ENCODE measurements at places on chromosomes 6 and 20. TPM values are rescaled to one million over a fixed set of nuclear protein-coding genes. Genes with fewer than 3 reads are reported as not detected.

GRCh38 chr6:121160276-121160675, 174.0 kb downstream of the TBC1D32 start:
- no peaks in the 10 kb centered on the region for H3K27me3 ChIP-seq
- no peak for DNase-seq
- no peak overlapping the region for H3K4me3 ChIP-seq
- no peaks in the 10 kb centered on the region for H3K4me1 ChIP-seq

GRCh38 chr20:62347445-62347844, 19.7 kb downstream of the LAMA5 start:
- H3K4me3 ChIP-seq, result no peak overlapping the region
- peaks cover 21% of the 10 kb centered on the region for H3K36me3 ChIP-seq
- no peaks in the 10 kb centered on the region for H3K4me1 ChIP-seq
- no peak for DNase-seq
- H3K27ac ChIP-seq, result no peak overlapping the region
- no peaks in the 10 kb centered on the region for H3K27me3 ChIP-seq

DNA sequence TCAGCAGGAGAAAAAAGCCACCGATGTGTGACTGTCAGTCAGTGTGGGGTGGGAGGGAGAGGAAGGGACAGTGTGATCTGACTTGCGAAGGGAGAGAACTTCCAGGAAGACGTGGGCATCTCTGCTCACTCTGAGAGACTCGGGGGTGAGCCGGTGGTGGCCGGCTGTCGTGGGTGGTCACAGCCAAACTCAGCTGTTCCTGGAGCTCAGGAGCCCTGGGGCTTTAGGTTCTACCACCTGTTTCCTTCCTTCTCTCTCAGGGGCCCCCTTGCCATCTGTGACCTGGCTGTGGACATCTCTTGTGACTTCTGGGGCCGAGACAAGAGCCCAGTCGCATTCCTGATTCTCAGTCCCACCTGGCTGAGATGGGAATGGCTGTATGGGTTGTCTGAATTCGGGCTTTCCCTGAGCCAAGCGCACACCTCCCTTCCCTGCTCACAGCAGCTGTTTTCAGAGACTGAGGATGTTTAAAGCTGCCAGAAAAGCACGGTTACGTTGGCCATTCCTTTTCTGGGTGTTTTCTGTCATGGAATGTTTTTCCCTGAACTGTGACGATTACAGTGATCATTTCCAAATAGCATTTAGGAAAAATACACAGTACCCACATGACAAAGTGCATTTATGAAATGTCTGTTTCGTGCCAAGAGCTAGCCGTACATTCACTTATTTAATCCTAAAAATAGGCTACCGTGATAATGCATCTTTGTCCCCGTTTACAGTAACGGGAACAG, 36.5 kb downstream of the SYNJ2 start:
- no peaks in the 10 kb centered on the region for H3K27me3 ChIP-seq
- no peaks in the 10 kb centered on the region for H3K4me1 ChIP-seq
- peak; percentile 76 for DNase-seq

DNA sequence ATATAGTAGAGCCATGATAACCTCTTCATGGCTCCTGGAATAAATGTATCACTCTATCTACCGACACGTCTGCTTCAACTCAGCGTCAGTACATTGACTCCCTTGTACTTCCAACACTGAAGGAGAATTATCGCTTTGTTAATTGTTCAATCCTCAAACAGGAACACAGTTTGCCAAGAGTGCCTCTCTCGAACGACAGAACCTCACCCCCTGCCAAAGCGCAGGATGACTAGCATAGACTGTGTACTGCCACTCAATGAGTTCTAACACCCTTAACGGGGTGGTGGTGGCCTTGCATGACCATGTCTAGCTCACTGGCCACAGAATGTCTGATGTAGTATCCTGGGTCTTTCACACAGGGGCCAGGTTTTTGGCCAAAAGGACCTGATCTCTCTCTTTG, 81.4 kb upstream of the HEY2 start:
- H3K36me3 ChIP-seq, result no peaks in the 10 kb centered on the region
- DNase-seq, result no peak
- no peak overlapping the region for H3K27ac ChIP-seq
- H3K4me1 ChIP-seq, result peaks cover 7% of the 10 kb centered on the region

- H3K27ac ChIP-seq, result no peak overlapping the region
- H3K4me1 ChIP-seq, result peaks cover 8% of the 10 kb centered on the region
- no peaks in the 10 kb centered on the region for H3K27me3 ChIP-seq
- no peak overlapping the region for H3K4me3 ChIP-seq
These were observed 135.0 kb downstream of the CEBPB start for GRCh38 chr20:50325651-50326050.

- H3K36me3 ChIP-seq, result no peaks in the 10 kb centered on the region
- DNase-seq, result no peak
- H3K27ac ChIP-seq, result no peak overlapping the region
- H3K4me3 ChIP-seq, result no peak overlapping the region
- H3K27me3 ChIP-seq, result no peaks in the 10 kb centered on the region
- peaks cover 24% of the 10 kb centered on the region for H3K4me1 ChIP-seq
These were observed 67.1 kb downstream of the EPB41L2 start for GRCh38 chr6:130995783-130996447.

- no peaks in the 10 kb centered on the region for H3K27me3 ChIP-seq
- no peak overlapping the region for H3K4me3 ChIP-seq
- peak overlapping the region; percentile 5 for H3K27ac ChIP-seq
- H3K36me3 ChIP-seq, result no peaks in the 10 kb centered on the region
- DNase-seq, result peak; percentile 82
These were observed 41.1 kb downstream of the PPP1R3G start for GRCh38 chr6:5126214-5126613.

GRCh38 chr6:159479146-159479545, 213.9 kb downstream of the SOD2 start:
- no peak overlapping the region for H3K27ac ChIP-seq
- no peaks in the 10 kb centered on the region for H3K27me3 ChIP-seq
- no peak overlapping the region for H3K4me3 ChIP-seq
- no peaks in the 10 kb centered on the region for H3K36me3 ChIP-seq
- H3K4me1 ChIP-seq, result no peaks in the 10 kb centered on the region
- DNase-seq, result no peak

DNA sequence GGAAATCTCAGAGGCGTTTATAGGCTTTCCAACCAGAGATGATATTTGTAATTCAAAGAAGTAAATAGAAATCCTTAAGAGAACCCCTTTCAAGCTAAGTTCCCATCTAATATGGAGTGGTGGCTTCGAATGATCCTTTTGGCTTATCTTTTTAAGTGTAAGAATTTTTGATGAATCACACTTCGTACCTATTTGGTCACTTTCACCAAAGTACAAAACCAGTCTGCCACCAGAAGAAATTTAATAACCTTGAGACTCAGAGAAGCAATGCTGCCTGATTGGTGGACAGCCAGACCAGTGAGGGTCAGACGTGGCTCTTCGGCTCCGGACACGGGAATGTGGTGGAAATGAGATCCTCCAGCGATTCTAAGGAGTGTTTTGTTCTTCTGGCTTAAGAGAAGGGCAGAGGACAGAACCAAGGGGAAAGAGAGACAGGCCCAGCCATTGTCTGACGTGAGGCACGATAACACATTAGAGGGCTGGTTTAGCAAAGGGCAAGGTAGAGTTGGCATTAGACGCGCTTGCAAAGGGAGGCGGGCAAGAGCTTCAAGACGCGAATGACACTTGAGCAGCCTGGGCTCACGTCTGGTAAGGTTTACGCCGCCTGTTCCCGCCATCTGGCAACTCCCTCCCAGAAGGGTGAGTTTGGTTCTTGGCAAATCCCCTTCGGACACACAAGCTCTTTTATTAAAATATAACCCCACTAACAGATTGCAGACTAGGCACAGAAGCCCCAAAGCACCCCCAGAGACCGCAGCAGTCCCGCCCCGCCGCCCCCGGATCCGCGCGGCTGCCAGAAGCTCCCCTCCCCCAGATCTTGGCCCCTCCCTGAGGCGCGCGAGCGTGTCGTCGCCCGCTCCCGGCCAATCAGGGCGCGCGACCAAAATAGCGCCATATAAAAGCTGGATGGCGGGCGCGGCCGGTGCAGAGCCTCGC, 50.0 kb upstream of the EZR start:
- H3K4me1 ChIP-seq, result no peaks in the 10 kb centered on the region
- H3K4me3 ChIP-seq, result peak overlapping the region; percentile 37
- peak; percentile 90 for DNase-seq
- H3K36me3 ChIP-seq, result no peaks in the 10 kb centered on the region
- peak overlapping the region; percentile 81 for H3K27ac ChIP-seq

GRCh38 chr6:122075917-122076316, 323.5 kb upstream of the HSF2 start:
- no peak overlapping the region for H3K4me3 ChIP-seq
- no peaks in the 10 kb centered on the region for H3K4me1 ChIP-seq
- no peak for DNase-seq

- H3K27me3 ChIP-seq, result no peaks in the 10 kb centered on the region
- no peak for DNase-seq
- H3K36me3 ChIP-seq, result peaks cover 9% of the 10 kb centered on the region
- no peak overlapping the region for H3K4me3 ChIP-seq
These were observed 193.3 kb downstream of the SASH1 start for GRCh38 chr6:148535976-148536375.

DNA sequence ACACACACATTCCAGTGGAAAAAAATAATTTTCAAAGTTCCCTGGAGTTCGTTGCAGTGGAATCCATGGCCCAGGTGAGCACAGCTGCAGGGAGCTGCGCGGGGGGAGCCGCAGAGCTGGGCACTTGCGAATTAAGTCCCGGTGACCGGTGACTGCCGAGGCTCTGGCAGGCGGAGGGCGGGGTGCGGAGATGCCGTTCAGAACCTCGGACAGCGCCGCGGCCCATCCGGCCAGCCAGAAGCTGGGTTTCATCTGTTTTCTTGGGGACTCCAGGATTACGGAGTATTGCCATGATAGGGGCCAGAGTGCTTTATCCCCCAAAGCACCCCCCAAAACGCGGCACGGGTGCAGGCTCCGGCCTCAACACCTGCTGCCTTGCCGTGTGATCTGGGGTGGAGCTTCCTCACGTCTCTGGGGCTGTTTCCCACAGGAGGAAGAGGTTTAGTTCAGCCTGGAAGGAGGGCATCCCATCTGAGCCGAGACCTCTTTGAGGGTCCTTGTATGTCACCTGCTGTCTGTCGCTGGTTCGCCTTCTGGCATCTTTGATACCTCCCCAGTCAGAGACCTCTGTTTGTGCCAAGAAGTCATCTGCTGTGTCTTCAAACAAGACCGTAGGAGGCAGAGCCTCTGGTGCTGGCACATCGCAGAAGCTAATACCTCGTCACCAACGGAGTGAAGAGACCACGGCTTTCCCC, 99.4 kb downstream of the YTHDF1 start:
- peaks cover 34% of the 10 kb centered on the region for H3K27me3 ChIP-seq
- no peaks in the 10 kb centered on the region for H3K4me1 ChIP-seq
- DNase-seq, result peak; percentile 74

GRCh38 chr6:167236239-167236571, 54.9 kb upstream of the UNC93A start:
- H3K4me1 ChIP-seq, result peaks cover 43% of the 10 kb centered on the region
- H3K36me3 ChIP-seq, result no peaks in the 10 kb centered on the region
- H3K4me3 ChIP-seq, result no peak overlapping the region
- no peak overlapping the region for H3K27ac ChIP-seq

- DNase-seq, result no peak
- no peak overlapping the region for H3K27ac ChIP-seq
- H3K4me3 ChIP-seq, result no peak overlapping the region
- no peaks in the 10 kb centered on the region for H3K4me1 ChIP-seq
- H3K27me3 ChIP-seq, result no peaks in the 10 kb centered on the region
These were observed 8.9 kb upstream of the SLC22A1 start for GRCh38 chr6:160112628-160113299.

GRCh38 chr6:147268254-147268653, 64.0 kb downstream of the STXBP5 start:
- H3K4me1 ChIP-seq, result no peaks in the 10 kb centered on the region
- H3K4me3 ChIP-seq, result no peak overlapping the region
- no peak overlapping the region for H3K27ac ChIP-seq
- H3K27me3 ChIP-seq, result no peaks in the 10 kb centered on the region
- DNase-seq, result no peak

- H3K4me1 ChIP-seq, result no peaks in the 10 kb centered on the region
- DNase-seq, result no peak
- H3K27ac ChIP-seq, result no peak overlapping the region
- H3K36me3 ChIP-seq, result no peaks in the 10 kb centered on the region
These were observed 40.4 kb downstream of the WASF1 start for GRCh38 chr6:110139052-110139451.

GRCh38 chr20:8242827-8243724, 111.0 kb downstream of the PLCB1 start:
- peaks cover 25% of the 10 kb centered on the region for H3K4me1 ChIP-seq
- no peaks in the 10 kb centered on the region for H3K27me3 ChIP-seq
- peak overlapping the region; percentile 26 for H3K27ac ChIP-seq
- no peaks in the 10 kb centered on the region for H3K36me3 ChIP-seq
- peak; percentile 17 for DNase-seq
- H3K4me3 ChIP-seq, result no peak overlapping the region

DNA sequence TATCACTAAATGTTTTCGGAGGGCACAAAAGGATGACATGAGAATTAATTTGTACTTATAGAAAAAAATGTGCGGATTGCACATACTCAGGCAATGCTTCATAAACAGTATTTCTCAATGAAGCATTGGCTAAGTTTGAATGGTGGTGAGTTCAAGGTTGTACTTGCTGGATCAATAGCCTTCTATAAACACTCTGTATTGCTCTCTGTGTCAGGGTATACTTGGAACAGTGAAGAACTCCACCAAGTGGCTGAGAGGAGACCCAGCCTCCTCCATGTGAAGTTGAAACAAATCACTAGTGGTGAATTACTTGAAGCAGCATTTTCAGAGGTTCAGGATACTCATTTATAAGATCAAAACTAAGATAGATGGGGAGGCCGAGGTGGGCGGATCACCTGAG, 360.6 kb downstream of the RIMS1 start:
- no peak overlapping the region for H3K4me3 ChIP-seq
- H3K27ac ChIP-seq, result no peak overlapping the region
- no peaks in the 10 kb centered on the region for H3K4me1 ChIP-seq
- peak; percentile 13 for DNase-seq
- no peaks in the 10 kb centered on the region for H3K27me3 ChIP-seq

DNA sequence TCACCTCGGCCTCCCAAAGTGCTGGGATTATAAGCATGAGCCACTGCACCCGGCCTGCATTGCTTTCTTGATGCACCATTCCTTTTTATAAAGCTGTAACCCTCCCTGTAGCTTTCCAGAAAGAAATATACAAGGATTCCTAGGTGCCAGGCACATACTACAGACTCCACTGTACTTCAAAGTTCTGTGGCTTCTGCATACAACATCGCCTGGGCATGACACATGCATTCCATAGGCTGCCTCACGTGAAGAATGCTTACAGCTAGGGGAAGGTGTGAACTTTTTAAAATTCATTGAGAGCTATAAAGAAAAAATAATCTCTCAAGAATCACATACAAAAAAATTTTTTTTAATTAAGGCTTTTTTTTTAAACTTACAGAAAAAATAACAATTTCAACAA, 50.2 kb downstream of the TRAM2 start:
- DNase-seq, result no peak
- H3K27me3 ChIP-seq, result no peaks in the 10 kb centered on the region
- no peak overlapping the region for H3K4me3 ChIP-seq
- no peak overlapping the region for H3K27ac ChIP-seq
- H3K36me3 ChIP-seq, result no peaks in the 10 kb centered on the region
- peaks cover 16% of the 10 kb centered on the region for H3K4me1 ChIP-seq

The PTGIS gene
- total RNA-seq, result 7.8 TPM

The FAM83C gene
- total RNA-seq, result 0.49 TPM

The RMND1 gene
- 12.2 TPM for total RNA-seq

The TRAPPC3L gene
- total RNA-seq, result not detected

The WFDC12 gene
- total RNA-seq, result not detected

Data from cardiac muscle cell (in vitro differentiated cells and primary cell).